Smooth muscle cell of the brain vasculature (primary cell): ENCODE measurements at places on chromosomes 1 and 21.
A peak's percentile ranks its signal among the peaks of the same experiment; 100 is the strongest.

GRCh38 chr1:221729771-221730330, 12.0 kb downstream of the DUSP10 start:
- DNase-seq: no peak

DNA sequence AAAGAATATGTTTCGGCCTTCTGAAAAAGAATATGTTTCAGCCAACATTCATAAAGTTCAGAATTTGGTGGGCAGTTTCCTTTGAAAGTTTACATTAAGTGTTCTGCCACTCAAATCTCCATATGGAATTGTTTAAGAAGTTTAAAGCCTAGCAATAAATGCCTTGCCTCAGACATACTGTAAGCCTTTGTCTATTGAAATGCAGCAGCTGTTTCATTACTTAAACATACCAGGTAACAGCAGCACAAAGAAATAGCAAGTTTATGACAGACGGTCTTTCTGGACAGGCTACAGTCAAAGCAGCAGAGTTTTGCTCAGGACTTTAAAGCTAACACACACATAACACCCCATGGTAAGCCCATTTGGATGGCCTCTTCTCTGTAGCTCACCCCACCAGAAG, 38.5 kb upstream of the C1orf105 start:
- DNase-seq: no peak

DNA sequence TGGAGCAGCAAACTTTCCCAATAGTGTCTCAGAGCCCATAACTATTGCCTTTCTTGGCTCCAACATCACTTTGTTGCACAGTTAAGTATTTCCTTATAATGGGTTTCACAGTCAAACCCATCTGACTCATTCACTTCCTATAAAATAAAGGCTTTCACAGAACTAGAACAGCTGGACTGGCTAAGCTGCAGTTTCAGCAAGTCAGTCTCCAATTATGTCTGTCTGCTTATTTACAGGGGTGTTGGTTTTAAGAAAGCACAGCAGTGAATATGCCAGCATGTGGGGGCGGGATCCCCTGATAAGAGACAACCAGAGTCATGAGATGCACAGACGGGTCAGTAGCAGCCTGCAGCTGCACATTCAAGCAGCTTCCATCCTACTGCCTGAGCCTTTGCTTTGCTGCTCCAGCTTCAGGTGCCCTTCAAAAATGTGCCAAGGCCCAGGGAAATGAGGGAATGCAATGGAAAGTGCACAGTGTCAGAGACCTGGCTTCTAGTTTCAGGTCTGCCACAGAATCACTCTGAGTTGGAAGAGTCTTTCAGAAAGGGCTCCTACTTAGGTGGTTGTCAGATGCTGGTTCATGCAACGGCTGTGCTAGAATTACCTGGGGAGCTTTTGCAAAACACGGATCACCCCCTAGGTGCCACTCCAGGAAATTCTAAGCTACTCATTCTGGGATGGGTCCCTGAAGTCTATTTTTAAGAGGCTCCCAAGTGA, 24.8 kb downstream of the RNF19B start:
- no peak for DNase-seq

DNA sequence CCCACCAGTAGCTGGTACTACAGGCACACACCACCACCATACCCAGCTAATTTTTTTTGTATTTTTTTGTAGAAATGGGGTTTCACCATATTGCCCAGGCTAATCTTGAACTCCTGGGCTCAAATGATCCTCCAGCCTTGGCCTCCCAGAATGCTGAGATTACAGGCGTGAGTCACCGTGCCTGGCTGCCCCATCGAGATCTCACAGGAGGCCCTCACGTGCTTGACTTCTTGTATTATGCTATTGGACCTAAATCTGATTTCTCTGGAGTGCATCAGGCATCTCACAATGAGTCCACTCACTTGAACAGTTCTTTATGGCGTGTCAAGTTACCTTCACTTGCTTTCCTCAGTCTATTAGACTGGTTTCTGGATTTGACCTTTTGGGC, 9.3 kb upstream of the RSRP1 start:
- no peak for DNase-seq

GRCh38 chr21:14707511-14708020, 161.5 kb upstream of the SAMSN1 start:
- DNase-seq: no peak

DNA sequence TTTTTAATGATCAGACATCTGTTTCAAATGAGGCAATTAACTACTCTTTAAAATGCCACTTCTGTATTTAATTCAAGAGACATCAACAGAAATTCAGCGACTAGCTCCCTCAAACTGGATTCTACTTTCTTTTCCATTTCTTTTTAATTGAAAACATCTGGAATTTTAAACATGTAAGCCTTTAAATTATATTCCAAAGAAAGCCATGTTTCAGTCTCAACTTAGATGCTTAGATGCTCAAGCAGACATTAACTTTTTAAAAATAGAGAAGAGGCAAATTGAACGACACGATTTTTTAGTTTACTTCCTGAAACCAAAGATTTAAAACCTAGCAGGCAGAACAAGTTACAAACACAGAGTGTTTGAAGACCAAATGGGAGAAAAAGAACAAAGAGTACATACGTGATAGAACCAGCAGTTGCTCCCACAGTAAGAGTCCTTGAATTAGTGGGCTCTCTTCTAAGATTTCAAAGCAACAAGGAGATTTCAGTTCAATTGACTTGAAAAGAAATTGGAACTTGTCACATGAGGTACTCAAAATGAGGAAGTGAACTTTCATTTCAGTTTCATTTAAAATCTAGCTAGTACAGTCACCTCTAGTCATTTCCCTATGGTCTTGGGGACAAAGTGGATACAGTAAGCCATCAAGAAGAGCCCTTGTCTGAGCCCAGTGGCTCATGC, at the start of gene CTSS:
TSS of gene CTSS (minus strand) at position 483 of the 681 bp plus-strand sequence. CDS start 1,015 bp downstream, outside the sequence.
- DNase-seq: peak; percentile 2

- DNase-seq: no peak
Measured at GRCh38 chr1:67676946-67677345, 8.1 kb upstream of the GADD45A start.

DNA sequence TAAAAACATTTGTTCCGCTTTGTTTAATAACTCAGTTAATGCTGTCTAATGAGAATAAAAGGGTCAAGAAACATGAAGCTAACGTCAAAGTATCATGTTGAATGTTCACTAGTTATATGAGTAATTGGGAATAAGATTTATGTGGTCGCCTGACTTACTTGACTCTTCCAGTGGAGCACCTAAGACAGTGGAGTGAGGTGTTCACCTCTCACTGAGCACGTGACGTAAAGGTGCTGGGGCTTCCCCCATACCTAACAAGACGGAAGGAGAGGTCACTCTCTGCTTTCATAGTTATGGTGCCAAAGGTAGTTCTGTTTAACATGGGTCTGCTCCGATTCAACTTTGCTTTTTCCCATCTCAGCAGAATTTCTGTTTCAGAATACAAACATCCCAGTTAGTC, 686 bp downstream of the KMO start:
- DNase-seq: no peak

DNA sequence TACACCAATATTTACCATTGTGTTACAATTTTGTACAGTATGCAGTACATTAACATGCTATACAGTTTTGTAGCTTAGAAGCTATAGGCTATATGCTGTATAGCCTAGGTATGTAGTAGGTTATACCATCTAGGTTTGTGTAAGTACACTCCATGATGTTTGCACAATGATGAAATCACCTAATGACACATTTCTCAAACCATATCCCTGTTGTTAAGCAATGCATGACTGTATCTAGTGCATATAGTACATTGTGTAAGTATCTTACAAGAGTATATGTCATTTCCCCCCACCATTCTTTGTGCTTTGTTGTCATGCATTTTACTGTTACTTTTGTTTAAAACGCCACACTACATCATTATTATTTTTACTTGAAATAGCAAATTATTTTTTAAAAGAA, 65.7 kb upstream of the RNF11 start:
- DNase-seq: no peak

- DNase-seq: no peak
Measured at GRCh38 chr1:204975021-204975420, 68.0 kb upstream of the CNTN2 start.

DNA sequence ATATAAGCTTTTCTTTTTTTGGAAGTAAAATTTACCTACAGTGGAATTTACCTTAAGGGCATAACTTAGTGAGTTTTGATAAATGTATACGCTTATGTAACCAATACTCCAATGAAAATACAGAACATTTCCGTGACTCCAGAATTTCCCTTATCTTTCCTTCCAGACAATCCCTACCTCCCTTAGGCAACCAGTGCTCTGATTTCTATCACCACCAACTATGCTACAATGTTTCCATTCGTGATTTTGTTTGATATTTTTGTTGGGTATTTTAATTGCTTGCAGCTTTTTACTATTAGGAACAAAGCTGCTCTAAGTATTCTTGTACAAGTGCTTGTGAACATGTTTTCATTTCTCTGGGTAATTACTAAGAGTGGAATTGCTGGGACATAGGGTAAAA, 14.6 kb downstream of the IFT25 start:
- no peak for DNase-seq

DNA sequence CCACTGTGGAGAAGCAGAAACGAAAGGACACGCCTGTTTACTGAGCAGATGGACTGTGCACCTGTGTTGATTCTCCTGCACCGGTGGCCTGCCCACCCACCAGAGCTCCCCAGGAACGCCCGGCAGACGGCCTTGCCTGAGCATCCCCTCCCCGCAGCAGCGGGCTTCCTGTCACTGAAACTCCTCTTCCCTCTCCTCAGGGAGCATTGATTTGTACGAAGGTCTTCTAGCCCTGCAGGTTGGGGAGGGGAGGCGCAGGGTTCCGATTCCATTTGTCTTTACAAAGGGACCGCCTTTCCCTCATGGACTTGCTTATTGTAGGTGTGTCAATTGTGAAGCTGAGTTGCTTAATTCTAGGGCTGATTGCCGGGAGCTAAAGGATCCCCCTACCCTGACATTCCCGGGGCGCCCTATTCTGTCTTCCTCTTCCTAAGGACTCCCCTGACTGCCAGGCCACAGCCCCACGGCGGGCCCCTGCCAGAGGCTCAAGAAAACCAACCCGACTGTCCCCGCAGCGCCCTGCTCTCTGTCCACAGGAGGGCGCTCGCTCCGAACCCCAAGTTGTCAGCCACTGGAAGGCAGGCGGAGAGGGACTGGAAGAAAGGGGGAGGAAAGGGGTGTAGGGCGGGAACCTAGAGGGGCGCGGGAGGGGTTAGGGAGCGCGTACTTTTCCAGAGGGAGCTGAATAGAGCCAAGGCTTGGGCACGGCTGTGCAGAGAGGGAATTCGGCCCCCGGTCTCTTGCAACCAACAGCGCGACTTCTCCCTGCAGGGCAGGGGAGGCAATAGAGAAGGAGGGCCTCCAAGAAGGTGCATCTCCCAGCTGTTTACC, 2.8 kb downstream of the S100A6 start:
- peak; percentile 74 for DNase-seq
